NCI-H2107 (cell line): ENCODE measurements at places on chromosomes 13 and 19.

- DNase-seq = no peak
Observed at GRCh38 chr19:34508540-34508939, 27.0 kb downstream of the WTIP start.

- no peak for DNase-seq
Observed at GRCh38 chr13:98174307-98174706, 2.8 kb downstream of the RNF113B start.

DNA sequence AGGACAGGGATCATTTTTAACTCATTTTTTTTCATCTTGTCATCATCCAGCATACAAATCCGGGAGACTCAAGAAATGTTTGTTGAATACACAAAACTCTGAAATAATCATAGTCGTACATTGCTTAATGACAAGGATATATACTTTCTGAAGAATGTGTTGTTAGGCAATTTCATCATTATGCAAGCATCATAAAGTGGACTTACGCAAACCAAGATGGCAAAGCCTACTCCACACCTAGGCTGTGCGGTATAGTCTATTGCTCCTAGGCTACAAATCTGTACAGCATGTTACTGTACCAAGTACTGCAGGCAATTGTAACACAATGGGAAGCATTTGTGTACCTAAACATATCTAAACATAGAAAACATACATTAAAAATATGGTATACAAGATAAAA lies 264.1 kb downstream of the TSHZ3 start:
- no peak for DNase-seq

- DNase-seq = no peak
Observed at GRCh38 chr19:45151320-45151719, 9.5 kb downstream of the NKPD1 start.

DNA sequence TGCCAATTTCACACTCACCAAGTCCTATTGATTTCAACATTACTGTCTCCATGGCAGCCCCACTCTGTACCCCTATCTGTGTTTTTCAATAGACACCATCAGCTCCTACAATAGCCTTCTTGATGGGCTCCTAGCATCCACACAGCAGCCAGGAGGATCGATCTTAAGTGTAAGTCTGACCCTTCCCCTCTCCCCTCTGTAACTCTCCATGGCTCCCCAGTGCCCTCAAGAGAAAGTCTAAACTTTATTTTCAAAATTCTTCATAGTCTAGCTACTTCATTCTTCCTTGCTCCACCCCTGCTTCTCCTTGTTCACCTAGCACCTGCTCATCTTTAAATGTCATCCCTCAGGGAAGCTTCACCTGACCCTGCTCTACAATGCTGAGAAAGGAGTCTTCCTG lies 30.0 kb upstream of the ZNRF4 start:
- DNase-seq = no peak

- no peak for DNase-seq
Observed at GRCh38 chr13:27997904-27998522, 9.5 kb upstream of the URAD start.

DNA sequence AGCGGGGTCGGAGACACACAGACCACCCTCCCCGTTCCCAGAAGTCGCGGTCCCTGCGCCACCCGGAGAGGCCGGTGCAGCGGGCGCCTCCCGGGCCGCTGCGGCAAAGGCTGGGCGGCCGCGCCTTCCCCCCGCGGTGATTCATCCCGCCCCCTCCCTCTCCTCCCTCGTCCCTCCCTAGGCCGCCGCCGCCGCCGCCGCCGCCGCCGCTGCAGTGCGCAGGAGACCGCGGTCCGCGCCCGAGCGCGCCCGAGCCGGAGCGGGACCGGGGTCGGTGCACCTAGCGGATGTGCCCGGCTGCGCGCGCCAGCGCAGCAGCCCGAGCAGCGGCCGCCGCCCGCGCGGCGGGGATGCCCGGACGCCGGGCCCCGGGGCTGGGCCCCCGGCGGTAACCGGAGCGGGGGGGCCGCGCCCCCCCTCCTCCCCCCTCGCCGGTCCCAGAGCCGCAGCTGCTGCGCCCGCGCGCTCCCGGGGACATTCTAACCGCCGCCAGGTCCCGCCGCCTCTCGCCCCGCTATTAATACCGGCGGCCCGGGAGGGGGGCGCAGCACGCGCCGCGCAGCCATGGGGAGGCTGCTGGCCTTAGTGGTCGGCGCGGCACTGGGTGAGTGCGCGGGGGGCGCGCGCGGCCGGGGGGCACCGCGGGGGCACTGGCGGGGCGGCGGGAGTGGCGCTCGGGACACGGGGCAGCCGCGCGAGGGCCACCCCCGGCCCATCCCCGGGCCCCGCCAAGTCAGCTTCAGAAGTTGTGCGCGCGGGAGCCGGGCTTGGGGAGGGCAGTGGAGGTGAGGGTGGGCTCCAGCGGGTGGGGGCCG lies at the start of gene SCN1B:
Gene SCN1B, plus strand, starts transcription at position 214 of the 815 bp plus-strand sequence. Its CDS starts 351 bp downstream, at position 565.
- peak; percentile 17 for DNase-seq

- DNase-seq = no peak
Observed at GRCh38 chr13:81987159-81987558, 1646.2 kb upstream of the SPRY2 start.

DNA sequence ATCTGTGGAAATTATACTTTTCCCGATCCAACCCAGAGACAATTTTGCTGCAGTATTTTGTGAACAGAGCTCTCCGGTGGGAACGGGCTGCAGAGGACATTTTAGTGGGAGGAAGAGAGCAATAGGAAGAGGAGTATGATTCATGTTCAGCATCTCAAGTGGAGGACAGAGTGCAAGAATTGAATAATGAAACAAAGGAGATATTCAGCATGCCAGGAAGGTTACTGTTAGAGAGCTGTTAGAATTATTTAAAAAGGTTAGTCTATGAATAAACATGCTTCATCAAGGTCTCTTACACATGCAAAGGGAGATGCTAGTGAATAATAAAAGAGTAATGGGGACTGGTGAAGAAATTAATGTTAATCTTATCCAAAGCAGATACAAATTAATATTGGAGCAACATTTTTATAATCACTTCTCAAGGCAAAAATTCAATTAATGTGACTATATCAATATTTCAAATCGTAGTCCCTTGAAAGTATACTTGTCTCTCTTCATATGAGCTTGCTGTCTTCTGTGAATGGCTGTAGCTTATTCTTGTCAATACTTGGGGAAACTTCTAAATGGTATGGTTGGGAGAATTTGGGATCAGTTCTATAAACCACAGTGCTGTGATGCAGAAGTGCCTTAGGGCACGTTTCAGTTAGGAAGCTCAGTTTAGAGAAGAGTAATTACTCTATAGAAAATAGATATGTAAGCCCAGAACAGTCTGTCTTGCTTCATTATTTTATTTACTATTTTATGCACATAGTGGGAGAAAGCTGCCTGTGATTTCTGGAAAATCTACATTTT lies 1165.8 kb downstream of the OLFM4 start:
- DNase-seq = no peak
